ENCODE measurements at places on chromosomes 16 and 17. TPM values are rescaled to one million over a fixed set of nuclear protein-coding genes. Genes with fewer than 3 reads are reported as not detected.

GRCh38 chr16:11665071-11665491 is 3.2 kb upstream of the SNN start:
- peak overlapping the region; percentile 14 for H3K27ac ChIP-seq
- peak overlapping the region; percentile 25 for H3K4me3 ChIP-seq
- H3K36me3 ChIP-seq: peaks cover 1% of the 10 kb centered on the region
- H3K4me1 ChIP-seq: peaks cover 48% of the 10 kb centered on the region

DNA sequence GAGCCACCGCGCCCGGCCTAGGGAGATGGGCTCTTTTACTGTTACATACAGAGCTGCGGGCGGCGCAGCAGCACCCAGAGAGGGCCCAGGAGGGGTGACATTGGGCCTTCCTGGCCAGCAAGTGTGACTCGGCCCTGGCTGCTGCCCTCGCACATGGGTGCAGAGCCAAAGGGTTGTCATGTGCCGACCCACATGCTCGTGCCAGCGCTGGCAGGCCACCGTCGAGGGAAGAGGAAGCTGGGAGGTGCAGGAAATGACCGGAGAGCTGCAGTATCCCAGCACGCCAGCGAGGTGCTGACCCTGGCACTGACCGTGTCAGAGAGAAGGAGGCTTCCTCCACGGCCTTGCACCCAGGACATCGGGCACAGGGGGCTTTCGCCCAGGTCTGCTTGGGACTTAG is 8.0 kb downstream of the ENDOV start:
- H3K4me3 ChIP-seq: no peak overlapping the region
- no peak for DNase-seq
- no peaks in the 10 kb centered on the region for H3K27me3 ChIP-seq
- H3K36me3 ChIP-seq: peaks cover 16% of the 10 kb centered on the region
- H3K4me1 ChIP-seq: peaks cover 29% of the 10 kb centered on the region

DNA sequence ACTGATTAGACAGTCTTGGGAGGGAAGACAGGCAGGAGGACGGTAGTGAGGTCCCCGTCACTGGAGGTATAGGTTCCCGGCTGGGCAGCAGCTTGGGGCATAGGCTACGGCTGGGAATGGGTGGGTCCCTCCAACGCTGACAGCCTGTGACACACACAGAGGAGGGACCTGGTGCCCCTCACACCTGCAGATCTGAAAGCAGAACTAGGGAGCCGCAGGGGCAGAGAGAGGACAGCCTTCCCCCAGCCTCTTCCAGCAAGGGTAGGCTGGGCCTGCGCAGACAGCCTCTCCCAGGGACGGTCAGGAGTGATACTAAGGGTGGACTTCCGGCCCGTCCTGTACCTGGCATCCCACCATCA is 2.0 kb downstream of the P2RX1 start:
- no peaks in the 10 kb centered on the region for H3K36me3 ChIP-seq
- H3K4me3 ChIP-seq: peak overlapping the region; percentile 82
- DNase-seq: peak; percentile 71
- no peaks in the 10 kb centered on the region for H3K27me3 ChIP-seq

DNA sequence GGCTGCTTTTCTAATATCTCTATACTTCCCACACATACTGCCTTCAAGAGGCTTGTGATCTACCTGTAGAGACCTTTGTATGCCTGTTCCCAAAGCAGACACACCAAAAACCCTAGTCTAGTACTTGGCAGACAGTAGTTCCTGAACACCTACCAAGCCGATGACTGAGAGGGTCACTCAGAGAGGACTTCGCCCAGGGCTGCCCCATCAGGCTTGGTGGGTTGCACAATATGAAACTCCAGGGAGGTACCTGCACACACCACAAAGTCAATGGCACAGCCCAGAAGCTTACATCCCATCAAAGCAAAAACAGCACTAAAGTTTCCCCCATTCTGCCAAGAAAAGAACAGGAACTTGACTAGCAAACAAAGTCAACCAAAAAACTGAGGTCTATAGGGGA is 30.3 kb downstream of the ASPA start:
- peaks cover 9% of the 10 kb centered on the region for H3K27me3 ChIP-seq
- DNase-seq: no peak
- H3K4me3 ChIP-seq: no peak overlapping the region
- H3K36me3 ChIP-seq: no peaks in the 10 kb centered on the region

- H3K27me3 ChIP-seq: no peaks in the 10 kb centered on the region
- peaks cover 54% of the 10 kb centered on the region for H3K36me3 ChIP-seq
- no peak overlapping the region for H3K27ac ChIP-seq
- no peak for DNase-seq
- H3K4me1 ChIP-seq: no peaks in the 10 kb centered on the region
These were observed 20.2 kb downstream of the VASN start for GRCh38 chr16:4391631-4392381.

DNA sequence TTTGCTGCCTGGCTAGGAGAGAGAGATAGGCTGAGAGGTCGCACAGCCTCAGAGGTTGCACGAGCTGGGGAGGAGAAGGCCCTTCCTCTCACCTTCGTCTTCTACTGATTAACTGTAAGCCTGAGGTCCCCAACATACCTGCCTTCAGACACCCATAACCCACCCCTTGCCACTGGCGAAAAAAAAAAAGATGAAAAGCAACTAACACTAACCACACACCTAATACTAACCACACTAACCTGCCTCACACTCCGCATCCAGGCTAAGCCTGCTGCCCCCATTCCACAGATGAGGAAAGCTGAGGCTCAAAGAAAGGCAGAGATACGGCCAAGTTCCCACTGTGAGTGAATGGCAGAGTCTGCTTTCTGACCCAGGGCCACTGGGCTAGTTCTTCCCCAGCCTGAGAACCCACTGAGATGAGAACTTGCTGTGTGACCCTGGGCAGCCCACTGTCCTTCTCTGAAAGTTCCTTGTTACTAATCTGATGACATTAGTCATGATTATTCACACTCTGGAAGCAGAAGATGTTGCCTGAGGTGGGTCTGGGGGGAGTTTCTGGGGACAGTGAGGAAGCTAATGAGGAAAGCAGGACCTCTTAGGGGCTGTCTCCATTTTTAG is 4.6 kb downstream of the IL21R start:
- no peaks in the 10 kb centered on the region for H3K27me3 ChIP-seq
- peaks cover 84% of the 10 kb centered on the region for H3K36me3 ChIP-seq
- H3K27ac ChIP-seq: peak overlapping the region; percentile 96

GRCh38 chr16:65876056-65876408 is 490.5 kb upstream of the CDH5 start:
- H3K36me3 ChIP-seq: no peaks in the 10 kb centered on the region
- H3K4me1 ChIP-seq: no peaks in the 10 kb centered on the region
- H3K27me3 ChIP-seq: no peaks in the 10 kb centered on the region
- no peak overlapping the region for H3K27ac ChIP-seq

DNA sequence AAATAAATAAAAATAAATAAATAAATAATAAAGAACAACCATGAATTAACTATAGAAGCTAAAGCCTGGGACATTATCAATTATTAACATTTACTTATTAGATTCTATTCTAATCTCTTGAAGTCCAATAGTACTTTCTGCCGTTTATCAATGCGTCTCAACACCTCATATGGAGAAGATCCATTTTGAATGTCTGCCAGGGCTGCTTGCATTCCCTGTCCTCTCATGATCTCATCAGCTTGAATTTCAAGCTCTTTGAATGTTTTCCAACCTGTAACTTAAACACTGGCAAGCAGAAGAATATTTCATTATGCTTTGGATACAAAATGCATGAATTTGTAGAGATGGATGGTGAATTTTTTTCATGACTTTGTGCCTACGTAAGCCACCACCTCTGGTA is 191.9 kb upstream of the ANKFN1 start:
- no peaks in the 10 kb centered on the region for H3K36me3 ChIP-seq
- H3K4me3 ChIP-seq: no peak overlapping the region
- no peak for DNase-seq
- no peak overlapping the region for H3K27ac ChIP-seq
- no peaks in the 10 kb centered on the region for H3K4me1 ChIP-seq

GRCh38 chr17:66960613-66961012 is 3.9 kb upstream of the CACNG4 start:
- H3K4me1 ChIP-seq: peaks cover 6% of the 10 kb centered on the region
- no peak overlapping the region for H3K4me3 ChIP-seq
- no peak for DNase-seq
- H3K27me3 ChIP-seq: peaks cover 35% of the 10 kb centered on the region

GRCh38 chr17:13835151-13835550 is 233.4 kb upstream of the HS3ST3A1 start:
- no peak for DNase-seq
- no peak overlapping the region for H3K27ac ChIP-seq
- no peaks in the 10 kb centered on the region for H3K36me3 ChIP-seq
- H3K4me1 ChIP-seq: no peaks in the 10 kb centered on the region

GRCh38 chr16:67514382-67514828 is 14.2 kb upstream of the RIPOR1 start:
- peak overlapping the region; percentile 94 for H3K27ac ChIP-seq
- peaks cover 73% of the 10 kb centered on the region for H3K4me1 ChIP-seq
- no peak for DNase-seq
- peak overlapping the region; percentile 60 for H3K4me3 ChIP-seq
- no peaks in the 10 kb centered on the region for H3K27me3 ChIP-seq
- no peaks in the 10 kb centered on the region for H3K36me3 ChIP-seq

- no peak overlapping the region for H3K27ac ChIP-seq
- no peaks in the 10 kb centered on the region for H3K4me1 ChIP-seq
- DNase-seq: no peak
- peaks cover 15% of the 10 kb centered on the region for H3K36me3 ChIP-seq
- no peak overlapping the region for H3K4me3 ChIP-seq
These were observed 185.1 kb downstream of the KATNIP start for GRCh38 chr16:27735031-27735430.

DNA sequence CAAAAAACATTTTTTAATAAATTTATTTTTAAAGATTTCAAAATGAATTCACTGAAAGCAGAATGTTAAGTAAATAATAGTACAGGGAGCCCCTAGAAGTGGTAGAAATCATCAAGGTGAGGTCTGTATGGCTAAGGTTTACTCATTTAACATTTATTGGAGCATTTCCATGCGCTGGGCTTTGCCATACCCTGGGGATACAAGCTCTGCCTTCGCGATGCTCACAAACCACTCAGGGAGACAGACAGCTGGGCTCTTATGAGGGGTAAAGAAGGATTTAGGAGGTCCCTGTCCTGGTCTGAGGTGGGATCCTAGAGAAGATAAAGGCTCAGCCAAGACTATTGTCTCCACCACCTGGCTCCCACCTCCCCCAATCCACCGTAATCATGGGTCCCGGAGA is 11.3 kb upstream of the LPCAT2 start:
- no peaks in the 10 kb centered on the region for H3K4me1 ChIP-seq
- H3K27me3 ChIP-seq: peaks cover 13% of the 10 kb centered on the region
- no peak overlapping the region for H3K4me3 ChIP-seq
- DNase-seq: no peak

GRCh38 chr16:22369221-22369811 is 5.1 kb downstream of the CDR2 start:
- peaks cover 9% of the 10 kb centered on the region for H3K36me3 ChIP-seq
- DNase-seq: no peak
- H3K4me1 ChIP-seq: peaks cover 16% of the 10 kb centered on the region
- no peak overlapping the region for H3K4me3 ChIP-seq
- no peaks in the 10 kb centered on the region for H3K27me3 ChIP-seq

- H3K27me3 ChIP-seq: no peaks in the 10 kb centered on the region
- no peak for DNase-seq
- H3K36me3 ChIP-seq: peaks cover 70% of the 10 kb centered on the region
- H3K4me1 ChIP-seq: no peaks in the 10 kb centered on the region
These were observed 8.8 kb downstream of the ADAT1 start for GRCh38 chr16:75614066-75614897.

The MEOX1 gene
- total RNA-seq: not detected

The TSNAXIP1 gene
- total RNA-seq: 1.9 TPM

The KRTAP9-2 gene
- total RNA-seq: not detected

The JPH3 gene
- not detected for total RNA-seq

The PRSS27 gene
- 1.5 TPM for total RNA-seq

Measured in activated B cell treated with CpG ODN at 0.5 μM for 24 hours (primary cell).